ENCODE measurements at places on chromosomes 3 and 15.

DNA sequence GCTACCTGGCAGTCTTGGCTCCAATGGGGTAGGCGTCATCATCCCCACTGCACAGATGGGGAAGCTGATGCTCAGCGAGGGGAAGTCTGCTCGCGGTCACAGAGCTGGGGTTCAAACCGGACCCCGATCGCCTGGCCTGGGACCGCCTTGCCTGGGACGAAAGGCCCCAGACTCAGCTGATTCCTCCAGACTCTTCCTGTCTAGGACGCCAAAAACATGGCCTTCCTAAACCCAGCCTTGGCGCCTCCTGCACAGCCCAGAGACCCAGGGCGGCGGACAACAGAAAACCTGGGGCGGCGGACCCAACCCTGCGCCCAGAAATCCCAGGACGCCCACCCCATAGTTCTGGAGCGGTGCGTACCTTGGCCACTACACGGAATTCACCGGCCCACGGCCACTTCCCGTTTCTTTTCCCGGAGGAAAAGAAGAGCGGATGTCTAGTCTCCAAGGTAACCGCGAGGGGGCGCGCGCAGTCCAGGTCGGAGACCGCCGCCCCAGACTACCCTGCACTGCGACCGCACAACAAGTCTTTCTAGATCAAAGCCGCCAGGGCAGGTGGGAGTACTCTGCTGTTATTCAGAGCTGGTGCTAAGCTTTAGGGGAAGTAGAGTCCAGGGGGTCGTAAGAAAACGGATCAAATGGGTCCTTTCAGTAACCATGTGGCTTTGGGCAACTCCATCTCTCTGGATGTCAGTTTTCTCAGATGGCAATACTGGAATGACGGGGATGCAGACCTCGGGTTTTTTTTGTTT, 4.9 kb upstream of the IL17RD start:
- peak; percentile 57 for DNase-seq

GRCh38 chr15:29857221-29857789, 35.0 kb upstream of the TJP1 start:
- DNase-seq = no peak

DNA sequence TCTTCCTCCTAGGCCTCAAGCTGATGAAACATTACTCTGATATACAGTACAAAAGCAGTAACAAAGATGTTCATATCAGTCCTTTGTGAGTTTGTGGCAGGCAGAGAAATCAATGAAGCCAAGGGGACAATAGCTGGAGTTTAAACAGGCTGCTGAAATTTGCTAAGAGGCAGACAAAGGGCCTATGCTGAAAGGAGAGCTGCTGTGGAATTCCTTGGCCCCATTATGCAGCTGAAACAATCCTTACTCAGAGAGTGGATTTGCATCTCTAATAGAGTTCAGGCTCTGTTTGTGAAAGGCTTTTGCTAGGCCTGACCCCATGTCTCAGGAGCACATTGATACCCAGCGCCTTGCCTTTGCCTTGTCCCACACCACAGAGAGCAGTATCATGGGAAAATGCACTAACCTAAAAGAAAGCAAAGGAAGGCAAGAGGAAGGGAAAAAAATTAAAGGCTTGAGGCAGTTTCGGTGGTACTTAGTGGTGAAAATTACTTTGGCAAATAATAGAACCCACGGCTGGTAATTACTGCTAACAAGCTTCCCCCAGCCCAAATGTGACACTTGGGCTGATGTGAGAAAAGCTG, 195.0 kb upstream of the EPHA3 start:
- DNase-seq = no peak

DNA sequence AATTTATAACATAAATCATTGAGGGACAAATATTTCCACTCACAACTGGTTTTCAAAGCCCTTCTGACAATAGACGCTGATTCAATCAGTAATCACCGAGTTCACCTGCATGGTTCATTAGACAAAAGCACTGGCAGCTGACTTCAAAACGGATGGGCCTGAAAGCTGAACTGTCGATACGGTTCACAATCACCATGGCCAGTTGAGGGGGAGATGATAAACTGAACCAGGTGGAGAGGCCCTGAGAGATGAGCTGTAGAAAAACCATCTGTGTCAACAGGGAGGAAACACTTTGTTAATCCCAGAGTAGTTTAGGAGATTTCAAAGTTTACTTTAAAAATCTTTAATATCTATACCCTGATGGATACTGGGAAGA, 75.0 kb downstream of the PEX5L start:
- DNase-seq = no peak

- peak; percentile 1 for DNase-seq
Measured at GRCh38 chr15:25245801-25246622, 192.8 kb downstream of the UBE3A start.
